ENCODE measurements at places on chromosomes 13 and 19.

DNA sequence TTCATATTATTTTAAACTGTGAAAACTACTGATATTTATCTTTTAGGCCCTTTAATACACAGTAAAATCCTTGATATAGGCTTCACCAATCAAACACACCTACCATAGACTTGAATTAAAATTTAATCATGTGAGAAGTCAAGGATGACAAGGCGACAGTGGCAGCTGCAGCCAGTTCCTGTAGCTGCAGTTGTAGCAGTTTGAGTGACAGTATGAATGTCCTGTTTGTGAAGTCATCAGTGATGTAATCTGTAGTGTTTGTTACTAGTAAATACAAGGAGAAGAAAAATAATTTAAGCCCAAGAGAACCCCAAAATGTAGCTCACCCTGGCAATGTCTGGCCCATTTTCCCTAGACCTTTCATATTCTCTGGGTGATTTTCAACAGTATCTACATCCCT lies 897.0 kb downstream of the SLITRK6 start:
- DNase-seq: no peak

GRCh38 chr19:18476507-18477041 lies 38.6 kb upstream of the ISYNA1 start:
- DNase-seq: no peak

- no peak for DNase-seq
Observed at GRCh38 chr13:23651887-23652286, 81.7 kb downstream of the TNFRSF19 start.

GRCh38 chr19:42989851-42990250 lies 36.4 kb downstream of the PSG11 start:
- no peak for DNase-seq

DNA sequence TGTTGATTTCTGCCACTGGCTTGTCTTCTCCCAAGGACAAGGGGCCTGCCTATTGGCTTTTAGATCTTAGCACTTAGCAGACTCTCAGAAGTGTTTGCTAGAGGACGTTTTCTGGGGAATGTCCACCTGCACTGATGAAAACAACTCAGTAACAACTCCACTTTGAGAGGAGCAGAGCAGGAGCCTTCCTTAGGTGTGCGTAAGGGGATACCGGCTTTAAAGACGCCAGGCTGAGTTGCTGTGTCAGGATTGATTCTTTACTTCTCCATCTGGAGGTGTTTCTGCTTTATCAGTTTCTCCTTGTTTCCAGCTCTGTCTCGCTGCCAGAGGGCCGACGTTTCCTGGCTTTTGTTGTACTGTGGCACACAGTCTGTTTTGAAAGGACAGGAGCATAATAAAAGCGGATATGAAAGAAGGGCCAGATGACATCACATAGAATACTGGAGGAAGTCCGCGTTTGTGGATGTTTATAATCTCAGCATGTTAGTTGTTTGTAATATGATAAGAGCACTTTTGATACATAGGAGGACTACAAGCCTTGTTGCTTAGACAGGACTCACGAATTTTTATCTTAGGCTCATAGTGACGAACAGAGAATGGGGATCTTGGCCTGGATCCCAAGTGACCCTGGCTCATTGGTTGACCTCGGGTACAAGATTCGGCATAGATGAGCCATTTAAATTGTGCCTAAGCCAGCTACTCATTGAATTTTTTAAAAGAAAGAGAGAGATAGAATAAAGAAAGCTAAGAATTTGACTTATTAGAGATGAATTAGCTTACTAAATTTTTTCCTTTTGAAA lies 34.6 kb downstream of the COL4A2 start:
- DNase-seq: no peak

DNA sequence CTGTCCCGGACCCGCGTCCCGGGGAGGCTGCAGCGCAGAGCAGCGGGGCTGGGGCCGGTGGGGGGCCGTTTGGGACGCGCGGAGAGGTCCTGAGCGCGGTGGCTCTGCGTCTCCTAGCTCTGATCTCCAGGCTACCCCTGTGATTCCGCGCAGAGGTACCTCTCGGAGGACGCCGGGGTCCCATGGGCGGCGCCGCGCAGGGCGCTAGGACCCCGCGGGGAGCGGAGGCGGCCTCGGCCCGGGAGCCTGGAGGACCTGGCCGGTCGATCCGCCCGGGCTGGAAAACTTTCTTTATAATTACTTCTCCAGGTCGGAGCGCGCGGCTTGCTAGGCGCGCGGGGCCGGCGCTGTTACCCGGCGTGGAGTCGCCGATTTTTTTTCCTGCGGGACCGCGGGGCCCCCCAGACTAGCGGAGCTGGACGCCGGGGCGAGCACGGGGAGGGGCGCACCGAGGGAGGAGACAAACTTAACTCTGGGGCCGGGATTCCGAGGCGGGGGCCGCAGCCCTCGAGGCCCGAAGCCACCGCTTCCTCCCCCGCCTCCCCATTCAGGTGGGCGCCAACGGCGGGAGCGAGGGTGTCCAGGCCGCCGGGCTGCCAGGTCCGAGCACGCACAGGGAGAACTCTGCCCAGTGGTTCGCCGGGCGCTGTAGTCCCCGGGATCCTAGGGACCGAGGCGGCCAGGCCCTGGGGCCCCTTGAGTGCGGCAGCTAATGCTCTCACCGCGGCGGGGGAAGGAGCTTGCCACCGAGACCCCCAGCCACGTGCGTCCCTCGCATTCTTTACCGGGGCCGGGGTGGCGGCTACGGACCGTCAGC lies 848 bp upstream of the CEBPA start:
- peak; percentile 59 for DNase-seq

- peak; percentile 93 for DNase-seq
Observed at GRCh38 chr19:16608290-16608739, 19.7 kb downstream of the MED26 start.

GRCh38 chr13:104253063-104253680 lies 1187.0 kb upstream of the SLC10A2 start:
- DNase-seq: no peak

GRCh38 chr19:22595918-22596341 lies 38.2 kb upstream of the ZNF492 start:
- no peak for DNase-seq

DNA sequence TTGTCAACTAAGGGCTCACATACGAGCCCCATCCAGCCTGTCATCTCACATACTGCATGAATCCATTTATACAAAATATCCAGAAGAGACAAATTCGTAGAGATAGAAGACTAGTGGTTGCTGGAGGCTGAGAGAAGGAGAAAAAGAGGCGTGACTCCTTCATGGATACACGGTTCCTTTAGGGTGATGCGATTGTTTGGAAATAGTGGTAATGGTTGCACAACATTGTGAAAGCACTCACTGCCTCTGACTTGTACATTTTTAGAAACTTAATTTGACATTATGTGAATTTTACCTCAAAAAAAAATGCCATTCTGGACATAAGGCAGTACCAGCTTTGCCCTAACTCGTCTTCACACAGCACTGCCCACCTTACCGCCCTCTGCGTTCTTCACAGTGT lies 27.3 kb downstream of the IGFL1 start:
- DNase-seq: no peak

- DNase-seq: peak; percentile 66
Observed at GRCh38 chr13:32261567-32261966, 53.6 kb downstream of the ZAR1L start.

- DNase-seq: no peak
Observed at GRCh38 chr13:79121286-79121685, 284.8 kb downstream of the RBM26 start.

DNA sequence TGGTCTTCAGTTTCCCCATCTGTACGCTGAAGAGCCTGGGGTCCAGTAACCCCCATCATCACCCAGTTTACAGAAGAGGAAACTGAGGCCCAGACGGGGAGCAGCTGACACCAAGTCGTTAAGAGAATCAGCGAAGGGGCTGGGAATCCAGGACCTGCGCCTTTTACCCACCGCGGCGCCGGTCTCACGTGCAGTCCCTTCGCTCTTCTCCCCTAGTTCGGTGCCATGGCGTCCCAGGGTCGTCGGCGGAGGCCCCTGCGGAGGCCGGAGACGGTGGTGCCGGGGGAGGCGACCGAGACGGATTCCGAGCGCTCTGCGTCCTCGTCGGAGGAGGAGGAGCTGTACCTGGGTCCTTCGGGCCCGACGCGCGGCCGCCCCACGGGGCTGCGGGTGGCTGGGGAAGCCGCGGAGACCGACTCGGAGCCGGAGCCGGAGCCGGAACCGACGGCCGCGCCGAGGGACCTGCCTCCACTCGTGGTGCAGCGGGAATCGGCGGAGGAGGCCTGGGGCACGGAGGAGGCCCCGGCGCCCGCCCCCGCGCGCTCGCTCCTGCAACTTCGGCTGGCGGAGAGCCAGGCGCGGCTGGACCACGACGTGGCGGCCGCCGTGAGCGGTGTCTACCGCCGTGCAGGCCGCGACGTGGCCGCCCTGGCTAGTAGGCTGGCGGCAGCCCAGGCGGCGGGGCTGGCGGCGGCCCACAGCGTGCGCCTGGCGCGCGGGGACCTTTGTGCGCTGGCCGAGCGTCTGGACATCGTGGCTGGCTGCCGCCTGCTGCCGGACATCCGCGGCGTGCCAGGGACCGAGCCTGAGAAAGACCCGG lies 698 bp downstream of the BLOC1S3 start:
- no peak for DNase-seq

DNA sequence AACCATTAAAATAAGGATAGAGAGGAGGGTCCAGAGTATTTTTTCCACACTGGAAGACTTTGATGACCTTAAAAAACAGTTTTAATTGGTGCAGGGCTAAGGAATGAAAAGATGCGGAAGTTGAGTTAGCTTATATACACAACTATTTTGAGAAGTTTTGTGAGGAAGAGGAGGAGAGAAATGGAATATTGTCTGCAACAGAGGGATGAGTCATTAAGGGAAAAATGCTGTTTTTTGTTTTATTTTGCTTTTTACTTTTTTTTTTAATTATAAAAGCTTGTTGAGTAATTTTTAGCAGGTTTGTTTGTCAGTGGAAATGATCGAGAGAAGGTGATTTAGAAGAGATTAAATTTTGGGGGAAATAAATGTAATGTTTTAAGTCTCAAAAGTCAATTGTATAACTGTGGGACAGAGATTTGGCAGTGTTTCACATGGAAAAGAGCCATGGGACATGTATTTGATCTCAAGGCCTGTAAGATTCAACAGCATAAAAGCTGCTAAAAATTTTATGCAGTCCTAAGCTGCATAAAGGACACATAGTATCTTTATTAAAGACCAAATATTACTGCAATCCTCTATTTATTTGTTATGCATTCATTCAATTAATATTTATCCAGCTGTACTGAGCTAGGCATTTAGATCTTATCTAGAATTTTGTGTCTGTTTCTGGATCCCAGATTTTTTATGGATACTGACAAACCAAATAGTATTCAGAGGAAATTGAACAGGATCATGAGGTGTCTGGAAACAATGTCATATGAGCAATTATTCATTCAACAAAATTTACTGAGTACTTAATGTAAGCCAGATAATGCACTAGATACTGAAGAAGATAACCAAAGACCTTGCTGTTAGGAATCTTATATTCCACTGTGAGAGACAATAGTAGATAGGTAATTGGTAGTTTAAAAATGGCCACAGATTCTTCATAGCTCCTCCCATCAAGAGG lies 72.7 kb downstream of the DNAJC15 start:
- DNase-seq: no peak

- DNase-seq: no peak
Observed at GRCh38 chr19:48203222-48203793, 32.8 kb downstream of the ZSWIM9 start.

DNA sequence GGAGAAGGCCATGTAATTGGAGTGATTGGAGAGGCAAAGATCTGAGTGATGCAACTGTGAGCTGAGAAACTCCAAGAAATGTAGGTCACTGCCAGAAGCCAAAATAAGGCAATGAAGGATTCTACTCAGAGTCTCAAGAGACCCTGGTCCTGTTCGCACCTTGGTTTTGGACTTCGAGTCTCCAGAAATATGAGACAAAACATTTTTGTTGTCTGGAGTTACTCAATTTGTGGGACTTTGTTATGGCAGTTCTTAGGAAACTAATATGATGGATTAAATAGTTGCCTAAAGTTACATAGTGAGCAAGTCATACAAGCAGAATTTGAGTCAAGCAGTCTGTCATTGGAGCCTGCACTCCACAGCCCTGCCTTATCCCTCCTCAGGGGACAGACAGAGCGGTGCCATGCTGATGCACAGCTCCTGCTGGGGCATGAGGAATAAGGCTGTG lies 104.2 kb downstream of the ITGBL1 start:
- DNase-seq: peak; percentile 72

DNA sequence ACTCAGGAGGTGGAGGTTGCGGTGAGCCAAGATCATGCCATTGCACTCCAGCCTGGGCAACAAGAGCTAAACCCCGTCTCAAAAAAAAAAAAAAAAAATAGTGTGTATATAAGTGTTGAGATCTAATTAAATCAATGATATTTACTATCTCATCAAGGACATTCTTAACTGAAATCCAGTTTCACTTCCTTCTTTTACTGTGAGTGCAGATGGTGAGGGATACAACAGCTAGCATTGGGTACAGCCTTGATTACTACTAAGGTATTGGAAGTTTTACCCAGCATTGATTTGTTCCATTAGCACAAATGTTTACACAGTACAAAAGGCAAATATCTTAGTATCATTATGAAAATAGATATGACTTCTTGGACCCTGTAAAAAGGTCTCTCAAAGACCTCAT lies 546.6 kb downstream of the KCTD12 start:
- no peak for DNase-seq

GRCh38 chr19:16295057-16295456 lies 29.6 kb upstream of the KLF2 start:
- DNase-seq: no peak

- DNase-seq: no peak
Observed at GRCh38 chr19:54708781-54709180, 15.5 kb upstream of the KIR3DL3 start.

DNA sequence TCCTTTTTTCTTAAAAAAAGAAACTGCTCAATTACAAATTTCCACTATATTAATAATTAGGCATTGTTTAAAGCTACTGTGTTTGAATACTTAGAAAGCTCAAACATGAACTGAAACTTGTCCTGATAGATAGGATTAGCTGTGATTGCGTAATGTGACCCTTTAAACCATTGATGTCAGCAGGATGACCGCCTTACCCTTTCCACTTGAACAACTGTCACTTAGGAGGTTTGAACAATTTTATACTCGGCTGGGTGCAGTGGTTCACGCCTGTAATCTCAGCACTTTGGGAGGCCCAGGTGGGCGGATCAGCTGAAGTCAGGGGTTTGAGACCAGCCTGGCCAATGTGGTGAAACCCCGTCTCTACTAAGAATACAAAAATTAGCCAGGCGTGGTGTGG lies 2.9 kb downstream of the LAMP1 start:
- no peak for DNase-seq

DNA sequence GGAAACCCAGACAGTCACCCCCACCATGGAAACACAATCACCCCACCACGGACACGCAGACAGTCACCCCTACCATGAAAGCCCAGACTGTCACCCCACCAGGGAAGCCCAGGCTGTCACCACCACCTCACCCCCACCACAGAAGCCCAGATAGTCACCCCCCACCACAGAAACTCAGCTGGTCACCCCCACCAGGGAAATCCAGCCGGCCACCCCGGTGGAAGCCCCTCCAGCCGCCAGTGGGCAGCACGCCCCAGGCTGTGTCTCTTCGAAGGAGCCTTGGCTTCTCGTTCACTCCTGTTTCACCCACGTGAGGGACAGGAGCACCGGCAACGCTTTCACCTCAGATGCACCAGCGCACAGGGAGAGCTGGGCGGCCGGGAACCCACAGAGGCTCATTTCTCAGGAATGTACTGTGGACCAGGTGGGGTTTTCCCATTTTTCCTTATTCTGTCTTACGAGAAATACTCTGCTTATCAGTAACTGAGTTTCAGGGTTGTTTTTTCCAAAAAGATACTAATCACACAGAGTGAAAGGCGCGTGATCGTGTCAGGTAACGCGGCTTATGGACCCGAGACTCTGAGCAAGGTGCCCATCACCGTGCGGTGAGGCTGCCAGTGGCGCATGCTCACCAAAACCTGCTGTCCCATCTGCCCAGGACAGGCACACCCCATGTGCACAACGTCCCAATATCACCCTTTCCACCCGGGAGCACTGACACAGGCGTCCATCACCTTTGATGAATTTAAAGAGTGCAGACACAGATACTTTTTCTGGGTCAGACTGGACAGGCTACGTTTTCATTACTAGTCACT lies 28.0 kb downstream of the CARS2 start:
- no peak for DNase-seq
